ENCODE measurements at places on chromosomes 6 and 20.

DNA sequence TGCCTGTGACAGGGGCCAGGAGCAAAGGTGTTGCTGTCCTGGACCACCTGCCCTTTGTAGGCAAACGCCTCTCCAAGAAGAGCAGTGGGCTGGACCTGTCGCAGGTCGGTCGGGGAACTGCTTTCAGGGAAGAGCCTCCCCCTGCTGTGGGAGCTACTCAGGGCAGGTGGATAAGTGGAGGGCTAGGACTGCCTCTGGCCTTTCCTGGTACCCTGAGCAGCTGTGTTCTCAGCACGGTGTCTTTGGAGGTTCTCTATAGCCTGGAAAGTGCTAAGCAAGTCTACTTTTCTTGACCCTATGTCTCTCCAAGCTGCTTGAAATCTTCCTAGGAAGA lies 35.0 kb downstream of the BPIFB1 start:
- no peak for DNase-seq

DNA sequence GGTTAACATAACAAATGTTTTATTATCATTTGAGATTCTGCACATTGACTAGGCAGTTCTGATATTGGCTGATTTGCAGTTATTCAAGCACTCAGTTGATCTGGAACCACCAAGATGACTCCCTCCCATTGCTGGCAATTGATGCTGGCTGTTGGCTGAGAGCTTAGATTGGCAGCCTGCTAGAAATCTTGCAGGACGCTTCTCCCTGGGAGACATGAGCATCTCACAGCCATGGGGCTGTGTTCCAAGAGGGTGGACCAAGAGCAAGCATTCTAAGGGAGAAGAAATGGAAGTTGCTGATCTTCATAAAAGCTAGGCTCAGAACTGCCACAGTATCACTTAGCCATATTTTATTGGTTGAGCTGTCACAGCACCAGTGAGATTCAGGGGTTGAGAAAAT lies 233.4 kb upstream of the ID4 start:
- DNase-seq, result no peak

DNA sequence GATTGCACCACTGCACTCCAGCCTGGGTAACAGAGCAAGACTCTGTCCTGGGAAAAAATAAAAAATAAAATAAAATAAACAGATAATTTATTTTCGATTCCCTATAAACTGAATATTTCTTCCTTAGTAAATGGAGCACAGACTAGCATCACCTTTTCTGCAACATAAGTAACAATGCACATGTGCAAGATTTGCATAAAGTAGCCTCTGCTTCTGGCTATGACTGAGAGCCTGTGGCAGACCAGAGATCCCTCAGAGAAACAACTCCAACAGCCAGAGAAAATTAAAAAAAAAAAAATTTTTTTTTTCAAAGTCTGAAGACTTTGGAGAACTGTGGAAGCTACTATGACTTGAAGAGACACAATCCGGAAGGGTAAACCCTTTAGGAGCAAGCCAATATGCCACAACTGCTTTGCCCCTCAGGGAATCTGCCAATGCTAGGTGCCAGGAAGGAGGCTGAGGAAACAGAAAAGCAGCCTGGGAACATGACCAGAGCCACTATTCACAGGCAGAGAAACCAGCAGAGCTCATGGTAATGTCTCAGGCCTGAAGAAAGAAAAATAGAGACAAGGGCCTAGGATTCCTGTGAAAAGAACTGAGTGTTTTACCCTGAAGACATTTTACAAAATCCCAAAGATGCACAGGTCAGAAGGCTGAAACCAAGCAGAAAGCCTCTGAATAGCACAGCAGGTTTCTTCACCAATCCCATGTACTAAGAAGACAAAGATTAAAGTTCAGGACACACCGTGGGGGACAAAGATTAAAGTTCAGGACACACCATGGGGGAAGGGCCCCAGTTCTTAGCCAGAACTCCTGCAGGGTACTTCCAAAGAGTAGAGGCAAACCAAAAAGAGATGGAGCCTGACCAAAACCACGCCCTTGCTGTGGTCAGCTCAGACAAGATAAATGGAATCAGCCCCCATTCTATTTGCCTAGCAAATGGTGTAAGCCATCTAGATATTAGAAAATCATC lies 25.8 kb downstream of the B4GALT5 start:
- DNase-seq, result no peak

DNA sequence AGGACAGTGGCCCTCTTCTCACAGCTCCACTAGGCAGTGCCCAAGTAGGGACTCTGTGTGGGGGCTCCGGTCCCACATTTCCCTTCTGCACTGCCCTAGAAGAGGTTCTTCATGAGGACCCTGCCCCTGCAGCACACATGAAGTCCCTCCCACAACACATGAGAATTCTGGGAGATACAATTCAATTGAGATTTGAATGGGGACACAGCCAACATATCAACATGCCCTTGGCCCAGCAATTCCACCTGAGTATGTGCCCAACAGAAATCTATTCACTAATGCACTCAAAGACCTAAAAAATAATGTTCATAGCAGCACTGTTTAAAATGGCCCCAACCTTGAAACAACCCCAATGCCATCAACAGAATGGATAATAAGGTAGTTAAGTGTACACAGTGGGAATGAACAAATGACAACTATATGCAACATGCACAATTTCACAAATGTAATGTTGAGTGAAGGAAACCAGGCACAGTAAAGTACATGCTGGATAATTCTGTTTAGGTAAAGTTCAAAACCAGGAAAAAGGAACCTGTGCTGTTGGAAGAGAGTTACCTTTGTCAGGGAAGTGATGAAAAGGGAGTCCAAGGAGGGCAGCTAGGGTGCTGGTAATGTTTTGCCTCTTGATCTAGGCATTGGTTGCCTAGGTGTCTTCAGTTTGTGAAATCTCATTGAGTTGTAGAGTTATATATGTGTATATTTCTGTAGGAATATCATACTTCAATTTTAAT lies 16.1 kb downstream of the ISM1 start:
- DNase-seq, result no peak

GRCh38 chr6:147449405-147450161 lies 58.9 kb upstream of the SAMD5 start:
- no peak for DNase-seq

- DNase-seq, result no peak
These were observed 284.1 kb downstream of the ZNF217 start for GRCh38 chr20:53309515-53309914.

DNA sequence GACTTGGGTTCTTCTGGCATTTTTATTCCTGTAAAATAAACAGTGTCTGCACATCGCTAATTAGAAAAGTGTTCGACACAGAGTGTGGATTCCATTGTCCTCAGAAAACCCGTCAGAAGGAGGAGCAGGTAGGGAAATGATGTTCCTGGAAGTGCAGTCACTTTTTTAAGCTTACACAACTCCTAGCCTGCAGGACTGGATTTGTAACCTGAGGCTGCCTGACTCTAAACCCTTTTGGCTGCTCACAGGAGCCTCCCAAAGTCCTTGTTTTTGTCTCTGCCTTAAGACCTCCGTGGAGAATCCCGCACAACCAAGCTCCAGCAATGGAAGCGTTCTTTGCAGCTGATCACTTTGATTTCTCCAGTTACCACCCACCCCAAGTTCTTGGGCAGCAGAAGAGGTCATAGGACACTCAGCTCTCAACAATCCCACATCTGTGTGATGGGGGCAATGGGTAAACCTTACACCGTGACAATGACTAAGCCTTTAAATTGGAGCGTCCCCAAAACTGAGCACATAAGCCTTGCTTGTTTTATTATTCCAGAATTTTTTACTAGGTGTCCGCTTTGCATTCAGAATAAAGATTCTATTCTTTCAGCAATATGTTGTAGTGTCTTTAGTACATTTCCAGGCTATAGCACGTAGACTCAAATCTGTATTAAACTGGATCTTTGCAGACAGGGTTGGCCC lies 227.9 kb downstream of the TBXT start:
- DNase-seq, result peak; percentile 80

GRCh38 chr20:43983904-43984361 lies 69.3 kb downstream of the TOX2 start:
- DNase-seq, result no peak

DNA sequence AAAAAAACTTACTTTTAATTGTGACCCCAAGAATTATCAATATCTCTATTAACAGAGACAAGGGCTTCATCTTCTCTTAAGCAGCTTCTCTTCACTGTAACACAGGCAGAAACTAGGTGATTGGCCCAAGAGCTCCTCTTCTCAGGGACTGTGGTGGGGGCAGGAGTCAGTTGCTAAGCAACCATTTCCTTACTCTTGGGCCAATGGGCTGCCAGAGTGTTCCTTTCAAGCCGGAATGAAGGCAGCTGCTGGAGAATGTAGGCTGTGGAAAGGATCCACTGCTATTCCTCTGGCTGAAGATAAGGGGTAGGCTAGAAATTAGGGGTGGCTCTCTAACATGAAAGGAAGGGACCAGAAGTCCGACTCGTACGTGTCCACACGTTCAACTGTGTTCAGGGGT lies at the start of gene SEL1L2:
Gene SEL1L2, minus strand, starts transcription at position 150 of the 400 bp plus-strand sequence. Its CDS starts 80 bp downstream, at position 70.
- no peak for DNase-seq

GRCh38 chr6:52050051-52050405 lies 37.4 kb downstream of the PKHD1 start:
- DNase-seq, result no peak

DNA sequence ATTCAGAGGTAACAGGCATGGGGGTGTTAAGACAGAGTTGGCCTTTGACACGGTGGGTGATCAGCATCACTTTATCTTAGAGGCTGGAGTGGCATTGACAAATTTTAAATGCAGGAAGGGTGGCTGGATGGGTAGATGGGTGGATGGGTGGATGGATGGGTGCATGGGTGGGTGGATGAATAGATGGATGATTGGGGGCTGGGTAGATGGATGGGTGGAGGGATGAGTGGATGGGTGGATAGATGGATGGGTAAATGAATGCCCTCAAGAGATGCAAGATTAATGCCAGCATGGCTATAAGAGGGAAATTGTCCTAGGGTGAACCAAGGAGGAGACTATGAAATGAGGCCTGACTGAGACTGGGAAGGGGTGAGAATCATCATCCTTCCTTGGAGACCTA lies 18.4 kb downstream of the ITPR3 start:
- no peak for DNase-seq

- DNase-seq, result peak; percentile 45
These were observed 6.1 kb downstream of the CST5 start for GRCh38 chr20:23873370-23874015.

- DNase-seq, result no peak
These were observed 3.5 kb upstream of the LTA start for GRCh38 chr6:31568537-31568961.

DNA sequence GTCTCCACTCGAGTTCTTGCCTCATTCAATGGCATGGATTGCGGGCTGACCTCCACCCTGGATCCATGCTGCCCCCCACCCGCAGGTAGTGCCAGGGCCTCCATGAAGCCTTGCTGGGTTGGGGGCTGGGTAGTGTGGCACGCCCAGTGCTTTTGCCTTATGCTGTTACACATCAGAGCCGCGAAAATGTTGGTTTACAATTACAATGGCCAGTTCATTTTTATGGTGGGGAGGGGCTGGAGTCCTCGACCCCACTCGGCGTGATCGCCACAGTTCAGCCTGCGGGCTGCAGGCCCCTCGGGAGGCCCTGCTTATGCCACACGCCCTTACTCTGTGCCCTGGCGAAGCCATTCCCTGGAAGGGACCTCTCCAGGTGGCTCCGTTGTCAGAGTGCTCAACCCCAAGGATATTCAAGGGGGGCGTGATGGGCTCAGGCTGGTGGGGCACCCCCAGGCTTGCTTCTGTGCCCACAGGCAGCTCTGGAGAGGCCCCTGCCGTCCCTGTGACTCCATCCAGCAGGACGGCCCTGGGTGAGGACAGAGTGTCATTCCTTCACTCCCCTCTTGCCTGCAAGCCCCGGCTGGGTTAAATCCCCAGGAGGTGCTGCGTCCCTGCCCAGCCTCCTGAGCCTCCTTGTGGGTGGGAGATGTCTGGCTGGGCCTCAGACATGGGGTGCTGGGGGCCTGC lies 14.8 kb downstream of the ITPA start:
- no peak for DNase-seq

GRCh38 chr20:37319151-37319671 lies 26.7 kb upstream of the SRC start:
- no peak for DNase-seq

DNA sequence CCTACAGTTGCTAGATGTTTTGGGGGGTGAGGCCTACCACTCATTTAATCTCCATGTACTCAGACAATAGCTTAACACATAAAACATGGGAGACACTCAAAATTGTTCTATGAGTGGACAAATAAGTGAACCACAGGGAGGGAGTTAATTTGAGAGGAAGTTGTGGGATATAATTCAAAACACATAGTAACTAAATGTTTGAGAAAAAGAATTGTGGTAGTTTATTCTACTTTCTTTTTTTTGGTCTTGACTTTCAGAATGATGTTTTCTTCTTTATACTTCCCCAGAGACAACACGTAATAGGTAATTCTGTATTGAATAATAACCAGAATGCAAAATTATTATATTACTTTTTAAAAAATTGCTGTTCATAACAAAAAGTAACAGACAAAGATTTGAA lies 453.8 kb downstream of the RFPL4B start:
- DNase-seq, result no peak

DNA sequence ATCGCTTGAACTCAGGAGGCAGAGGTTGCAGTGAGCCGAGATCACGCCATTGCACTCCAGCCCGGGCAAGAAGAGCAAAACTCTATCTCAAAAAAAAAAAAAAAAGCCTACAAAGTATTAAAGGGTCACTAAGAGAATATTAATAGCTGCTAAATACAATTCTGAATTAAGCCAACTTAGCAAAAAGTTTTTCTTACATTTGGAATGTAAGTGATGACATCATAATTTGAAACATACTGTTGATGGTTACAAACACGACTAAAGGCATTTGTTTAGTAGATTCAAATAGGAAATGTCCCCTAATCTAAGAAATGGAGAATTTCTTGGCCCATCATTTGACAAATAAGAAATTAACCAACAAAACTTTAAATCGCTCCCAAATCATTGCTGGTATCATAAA lies 282.8 kb downstream of the RNGTT start:
- DNase-seq, result no peak

DNA sequence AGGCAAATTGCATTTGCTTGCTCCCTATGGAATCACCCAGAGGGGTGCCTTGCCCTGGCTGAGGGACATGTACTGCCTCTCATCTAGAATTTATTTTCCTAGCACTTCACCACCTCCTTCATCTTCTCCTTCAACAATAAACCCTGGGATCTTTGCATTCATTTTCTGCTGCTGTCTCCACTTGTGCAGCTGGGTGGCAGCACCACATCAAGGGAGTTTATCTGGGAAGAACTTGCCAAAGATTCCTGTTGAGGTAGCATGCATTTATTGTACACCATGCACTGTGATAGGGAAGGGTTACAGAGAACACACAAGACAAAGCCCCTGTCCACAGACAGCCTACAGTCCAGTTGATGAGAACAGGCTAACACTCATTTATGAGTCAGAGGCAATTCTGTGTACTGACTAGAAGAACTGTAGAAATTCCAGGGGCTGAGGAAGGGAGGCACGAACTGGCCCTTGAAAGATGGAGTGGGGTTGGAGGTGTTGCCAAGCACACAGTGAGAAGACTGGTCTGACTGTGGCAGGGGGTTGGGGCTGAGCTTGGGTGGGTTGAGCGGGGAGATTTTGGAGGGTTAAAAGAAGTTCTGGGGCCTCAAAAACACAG lies 17.5 kb downstream of the C20orf173 start:
- DNase-seq, result peak; percentile 56

GRCh38 chr6:158038291-158039177 lies 56.9 kb downstream of the SYNJ2 start:
- no peak for DNase-seq

GRCh38 chr6:154928325-154928922 lies 66.7 kb upstream of the TIAM2 start:
- DNase-seq, result peak; percentile 56

- no peak for DNase-seq
These were observed 137.7 kb downstream of the LCA5 start for GRCh38 chr6:79399499-79399898.

- DNase-seq, result no peak
These were observed 31.1 kb upstream of the RGS17 start for GRCh38 chr6:153162172-153162571.

- no peak for DNase-seq
These were observed 104.0 kb downstream of the ARHGAP18 start for GRCh38 chr6:129605967-129606366.

All from COLO829 (cell line).